ENCODE measurements at places on chromosomes 11 and 22.

GRCh38 chr11:29166306-29166705 is 850.5 kb downstream of the KCNA4 start:
- no peak for DNase-seq

DNA sequence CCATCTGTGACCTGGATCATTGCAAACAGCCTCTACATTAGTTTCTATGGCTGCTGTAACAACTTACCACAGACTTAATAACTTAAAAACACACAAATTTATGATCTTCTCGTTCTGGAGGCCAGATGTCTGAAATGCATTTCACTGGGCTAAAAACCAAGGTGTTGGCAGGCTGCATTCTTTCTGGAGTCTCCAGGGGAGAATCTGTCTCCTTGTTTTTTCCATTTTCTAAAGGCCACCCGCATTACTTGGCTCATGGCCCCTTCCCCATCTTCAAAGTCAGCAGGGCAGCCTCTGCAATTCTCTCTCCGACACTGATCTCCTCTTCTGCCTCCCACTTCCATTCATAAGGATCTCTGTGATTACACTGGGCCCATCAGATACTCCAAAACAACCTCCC is 11.6 kb downstream of the SCGB1A1 start:
- DNase-seq = no peak

- no peak for DNase-seq
Measured at GRCh38 chr11:96779030-96779429, 389.2 kb downstream of the JRKL start.

- DNase-seq = no peak
Measured at GRCh38 chr11:73454987-73455386, 78.8 kb downstream of the RELT start.

DNA sequence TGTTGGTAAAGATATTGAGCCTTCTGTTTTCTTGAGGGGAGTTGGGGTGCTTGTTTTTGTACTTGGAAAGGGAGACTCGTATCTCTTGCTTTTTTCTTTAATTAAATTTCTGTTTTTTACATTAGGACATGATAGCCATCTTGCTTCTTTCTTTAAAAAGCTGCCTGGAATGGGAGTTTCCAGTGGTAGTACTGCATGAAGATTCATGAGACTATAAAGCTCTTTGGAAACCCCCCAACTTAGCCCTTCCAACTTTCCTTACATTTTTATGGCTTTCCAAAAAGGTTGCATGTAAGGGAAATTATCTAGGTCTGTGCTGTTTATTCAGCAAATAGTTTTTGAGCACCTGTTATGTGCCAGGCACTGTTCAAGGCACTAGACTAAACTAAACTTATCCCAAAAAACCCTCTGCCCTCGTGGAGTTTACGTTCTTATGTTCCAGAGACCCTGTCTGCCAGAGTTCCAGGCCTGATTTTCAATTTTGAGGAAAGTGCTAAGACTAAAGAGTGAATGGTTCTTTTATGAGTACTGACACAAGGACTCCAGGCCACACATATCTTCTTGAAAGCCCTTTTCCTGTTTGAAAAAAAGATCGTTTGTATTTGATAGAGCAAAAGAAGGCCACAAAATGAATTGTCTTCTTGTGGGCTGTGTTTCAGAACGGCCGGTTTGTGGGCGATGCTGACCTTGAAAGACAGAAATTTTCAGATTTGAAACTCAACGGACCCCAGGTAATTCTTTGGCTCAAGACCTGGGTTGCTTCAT is 31.9 kb downstream of the CTNND1 start:
- DNase-seq = no peak

GRCh38 chr11:67700141-67700540 is 25.7 kb upstream of the ALDH3B2 start:
- no peak for DNase-seq

DNA sequence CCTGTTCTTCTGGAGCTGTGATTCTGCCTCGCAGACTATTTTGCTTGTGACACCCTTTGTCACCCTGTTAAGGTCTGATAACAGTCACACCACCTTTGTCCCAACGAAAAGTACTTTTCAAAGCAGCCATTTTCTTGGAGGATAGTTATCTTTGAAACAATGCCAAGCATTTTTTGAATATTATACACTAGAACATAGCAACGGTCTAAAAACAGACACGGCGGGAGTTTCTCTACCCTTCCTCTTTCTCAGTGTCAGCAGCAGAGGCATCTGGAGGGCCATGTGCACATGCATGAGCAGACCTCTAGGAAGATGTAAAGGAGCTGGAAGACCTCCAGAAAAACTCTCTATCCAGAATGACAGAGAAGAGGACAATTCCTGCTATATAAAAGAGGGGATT is 86.5 kb downstream of the TRPC6 start:
- no peak for DNase-seq

DNA sequence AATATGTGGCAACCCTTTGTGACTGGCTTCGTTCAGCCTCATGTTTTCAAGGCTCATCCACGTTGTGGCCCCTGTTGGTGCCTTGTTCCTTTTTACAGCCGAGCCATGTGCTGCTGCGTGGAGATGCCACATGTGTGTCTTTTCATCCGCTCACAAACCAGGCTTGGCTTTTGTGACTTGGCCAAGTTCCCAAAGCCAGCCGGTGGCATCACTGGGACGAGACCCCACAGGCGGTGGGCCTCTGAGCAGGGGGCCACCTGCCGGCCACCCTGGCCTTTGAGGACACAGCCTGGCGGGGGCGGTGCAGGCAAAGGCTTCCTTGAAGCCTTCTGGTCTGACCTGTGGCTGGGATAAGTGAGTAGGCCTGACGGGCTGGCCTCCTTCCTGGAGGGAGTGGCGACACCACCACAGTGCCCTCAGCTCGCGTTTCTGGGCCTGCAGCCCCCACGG is 10.5 kb downstream of the GRK2 start:
- DNase-seq = peak; percentile 66

GRCh38 chr11:1699771-1700170 is 2.8 kb downstream of the KRTAP5-6 start:
- no peak for DNase-seq

GRCh38 chr11:74449369-74449931 is 17.9 kb downstream of the KCNE3 start:
- DNase-seq = peak; percentile 57

- DNase-seq = no peak
Measured at GRCh38 chr11:67523556-67524479, 572 bp upstream of the CABP2 start.

DNA sequence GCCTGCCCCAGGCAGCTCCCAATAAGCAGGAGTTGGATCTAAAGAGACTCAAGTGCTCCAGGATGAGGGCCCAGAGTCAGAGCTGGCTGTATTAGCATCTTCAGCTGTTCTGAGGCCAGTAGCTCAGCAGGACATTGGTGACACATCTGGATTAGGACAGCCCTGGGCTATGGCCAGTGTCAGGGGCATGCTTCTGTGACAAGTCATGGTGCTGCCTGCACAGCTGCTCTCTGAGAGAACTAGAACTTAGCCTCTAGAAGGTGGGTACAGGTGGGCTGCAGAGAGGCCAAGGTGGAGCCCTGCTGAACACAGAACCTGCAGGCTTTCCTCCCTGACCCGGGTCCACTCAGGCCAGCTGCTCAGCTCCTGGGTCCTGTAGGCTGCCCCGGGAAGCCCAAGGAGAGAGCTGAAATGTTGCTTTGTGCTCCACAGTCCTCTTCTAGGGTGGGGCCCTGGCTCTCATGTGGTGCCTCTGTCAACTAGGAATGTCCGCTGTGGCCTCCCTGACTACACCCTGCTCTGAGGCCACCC is 426.9 kb downstream of the SOX6 start:
- DNase-seq = no peak

DNA sequence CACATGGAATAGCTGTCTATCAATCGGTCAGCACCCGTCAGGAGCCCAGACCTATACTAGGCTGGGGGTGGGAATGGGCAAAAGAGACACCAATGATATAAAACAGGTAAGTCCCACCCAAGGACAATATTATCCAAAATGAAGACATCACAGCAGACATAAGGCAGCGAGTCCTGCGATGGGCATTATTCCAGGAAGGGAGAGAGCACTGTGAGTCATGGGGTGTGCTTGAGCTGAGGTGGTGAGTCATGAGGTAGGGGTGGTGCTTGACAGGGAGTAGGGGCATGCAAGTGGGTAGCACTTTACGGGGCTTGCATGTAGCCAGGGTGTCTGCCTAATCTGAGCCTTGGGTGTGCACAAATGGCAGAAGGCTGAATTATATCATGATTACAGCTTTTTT is 605.0 kb upstream of the CADM1 start:
- no peak for DNase-seq

GRCh38 chr11:12109591-12110196 is 696 bp upstream of the MICAL2 start:
- no peak for DNase-seq
